ENCODE measurements at places on chromosomes 5 and 9.
A peak's percentile ranks its signal among the peaks of the same experiment; 100 is the strongest.

DNA sequence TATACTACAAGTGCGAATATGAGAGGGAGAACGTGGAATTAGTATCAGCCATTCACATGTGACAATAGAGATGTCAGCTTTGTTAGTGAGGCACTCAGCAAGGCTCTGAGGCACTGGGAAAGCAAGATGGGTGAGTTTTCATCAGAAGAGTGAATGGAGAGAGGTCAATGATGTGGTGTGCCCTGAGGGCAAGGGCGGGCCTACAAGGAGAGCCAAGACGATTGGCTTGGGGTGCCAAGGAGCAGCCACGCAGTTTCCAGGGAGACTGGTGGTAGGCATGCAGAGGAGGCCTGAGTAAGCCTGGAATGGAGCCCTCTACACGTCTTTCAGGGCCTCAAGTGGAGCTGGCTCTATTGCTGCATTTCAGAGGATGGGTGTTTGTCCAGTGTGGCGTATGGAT, 24.7 kb downstream of the BTF3 start:
- no peak for DNase-seq

- no peak for DNase-seq
These were observed 26.5 kb downstream of the SPINK5 start for GRCh38 chr5:148090146-148090772.

- no peak for DNase-seq
These were observed 20.8 kb downstream of the ASS1 start for GRCh38 chr9:130465383-130466096.

- DNase-seq = no peak
These were observed 233.8 kb downstream of the GADD45G start for GRCh38 chr9:89838621-89839020.

DNA sequence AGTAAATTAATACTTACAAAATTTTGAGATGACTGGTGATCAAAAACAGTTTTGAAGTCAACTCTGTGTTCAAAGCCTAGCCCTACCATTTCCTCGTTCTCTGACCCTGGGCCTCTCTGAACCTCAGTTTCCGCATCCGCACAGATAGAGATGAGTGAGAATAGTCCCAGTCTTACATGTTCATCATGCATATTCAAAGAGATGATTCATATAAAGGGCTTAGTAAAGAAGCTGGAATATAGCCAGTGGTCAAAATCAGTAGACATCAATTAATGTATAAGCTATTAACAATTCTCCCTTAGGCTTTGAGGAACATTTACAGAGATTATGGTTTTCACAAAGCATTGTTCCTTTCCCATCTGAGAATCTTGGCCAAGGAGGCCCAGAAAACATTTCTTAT, 250.6 kb downstream of the SPOCK1 start:
- DNase-seq = no peak

- no peak for DNase-seq
These were observed 6.3 kb upstream of the GARIN3 start for GRCh38 chr5:157172403-157172802.

- DNase-seq = no peak
These were observed 27.2 kb downstream of the AK3 start for GRCh38 chr9:4713849-4714248.

GRCh38 chr9:137027369-137028262, at the start of gene ABCA2:
TSS of gene ABCA2 (minus strand) at chr9:137028237. CDS start at chr9:137028140, 97 bp downstream.
- peak; percentile 27 for DNase-seq

DNA sequence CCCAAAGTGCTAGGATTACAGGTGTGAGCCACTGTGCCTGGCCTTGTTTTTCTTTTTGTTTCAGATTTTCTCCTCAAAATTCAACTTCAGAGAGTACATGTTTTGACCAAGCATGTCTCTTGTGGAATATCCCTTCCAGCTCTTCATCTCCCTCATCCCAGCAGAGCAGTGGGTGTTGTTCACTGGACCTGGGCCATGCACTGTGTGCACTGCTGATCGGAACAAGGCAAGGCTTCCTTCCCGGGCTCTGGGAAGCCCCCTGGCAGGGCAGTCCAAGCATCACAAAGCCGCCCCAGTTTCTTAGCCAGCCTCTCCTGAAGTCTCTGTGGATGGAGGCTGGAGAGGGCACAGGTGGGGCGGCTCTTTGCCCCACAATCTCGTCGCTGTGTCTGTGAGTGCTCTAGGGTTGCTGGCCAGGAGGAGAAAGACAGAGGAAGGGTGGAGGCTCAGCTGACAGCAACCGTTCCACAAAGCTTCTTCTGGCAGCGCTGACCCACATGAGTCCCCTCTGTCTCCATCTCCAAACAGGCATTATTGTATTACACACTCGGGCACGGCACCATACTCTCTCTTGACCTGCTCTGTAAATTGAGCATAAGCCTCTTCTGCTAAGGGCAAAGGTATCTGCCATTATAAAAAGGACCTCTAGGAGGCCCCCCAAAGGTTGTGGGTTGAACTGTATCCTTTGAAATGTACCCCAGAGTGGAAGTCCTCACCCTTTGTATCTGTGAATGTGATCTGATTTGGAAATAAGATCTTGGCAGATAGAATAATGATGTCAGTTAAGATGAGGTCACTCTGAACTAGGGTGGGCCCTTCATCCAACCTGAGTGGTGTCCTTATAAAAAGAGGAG, 89.6 kb downstream of the TARS1 start:
- no peak for DNase-seq

DNA sequence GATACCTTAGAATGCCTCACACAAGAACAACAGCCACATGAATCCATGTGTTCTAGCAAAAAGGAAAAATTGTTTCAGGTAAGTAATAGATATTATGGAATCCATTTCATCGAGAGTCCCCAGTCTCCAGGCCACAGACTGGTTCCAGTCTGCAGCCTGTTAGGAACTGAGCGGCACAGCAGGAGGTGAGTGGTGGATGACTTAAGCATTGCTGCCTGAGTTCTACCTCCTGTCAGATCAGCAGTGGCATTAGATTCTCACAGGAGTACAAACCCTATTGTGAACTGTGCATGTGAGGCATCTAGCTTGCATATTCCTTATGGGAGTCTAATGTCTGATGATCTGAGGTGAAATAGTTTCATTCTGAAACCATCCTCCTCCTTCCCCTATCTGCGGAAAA, 207.0 kb downstream of the CSNK1G3 start:
- DNase-seq = no peak

DNA sequence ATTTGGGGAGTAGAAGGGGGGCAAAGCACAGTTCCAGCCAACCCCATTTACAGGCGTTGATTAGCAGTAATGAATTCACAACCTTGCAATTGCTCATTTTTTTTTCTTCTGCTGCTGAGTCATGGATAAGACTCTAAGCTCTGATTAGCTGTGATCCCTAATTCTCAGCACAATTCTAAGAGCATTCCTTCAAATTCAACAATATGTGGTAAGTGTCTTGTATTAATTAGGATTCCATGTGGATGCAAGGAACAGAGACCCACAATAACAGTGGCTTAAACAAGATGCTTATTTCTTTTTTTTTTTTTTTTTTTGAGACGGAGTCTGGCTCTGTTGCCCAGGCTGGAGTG, 133.4 kb downstream of the PALM2AKAP2 start:
- DNase-seq = no peak

- no peak for DNase-seq
These were observed 109.0 kb downstream of the ATP10B start for GRCh38 chr5:160743027-160743426.

GRCh38 chr5:36878392-36879082, 2.0 kb downstream of the NIPBL start:
- peak; percentile 47 for DNase-seq

DNA sequence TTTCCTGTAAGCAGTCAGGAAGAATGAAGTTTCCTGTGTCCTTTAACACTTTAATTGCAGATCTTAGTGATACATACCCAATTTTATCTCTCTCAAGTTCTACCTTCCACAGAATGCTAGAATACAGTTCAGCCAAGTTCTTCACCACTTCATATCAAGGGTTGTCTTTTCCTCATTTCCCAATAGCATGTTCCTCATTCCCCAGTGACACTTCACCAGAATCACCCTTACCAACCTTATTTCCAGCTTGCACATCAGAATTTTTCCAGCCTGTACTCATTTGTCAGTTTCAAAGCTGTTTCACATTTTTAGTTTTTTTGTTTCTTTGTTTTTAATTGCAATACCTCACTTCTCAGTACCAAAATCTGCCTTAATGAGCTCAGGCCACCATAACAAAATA, 126.1 kb downstream of the ESM1 start:
- DNase-seq = no peak

DNA sequence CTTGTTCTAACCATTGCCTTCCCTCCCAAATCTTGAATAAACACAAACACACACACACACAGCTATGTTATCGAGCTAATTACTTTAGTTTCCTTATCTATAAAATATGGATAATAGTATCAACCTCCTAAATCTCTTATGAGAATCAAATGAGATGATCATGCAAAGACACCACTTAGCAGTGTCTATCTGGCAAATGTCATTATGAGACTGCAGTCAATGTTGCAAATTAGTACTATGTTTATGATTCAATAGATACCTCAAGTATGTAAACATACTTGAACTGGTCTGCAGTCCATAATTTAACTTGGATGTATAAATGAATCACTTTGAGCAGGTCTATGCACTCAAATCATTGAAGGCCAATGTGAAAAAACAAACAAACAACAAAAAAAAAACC, 22.2 kb upstream of the ERAP2 start:
- DNase-seq = no peak

DNA sequence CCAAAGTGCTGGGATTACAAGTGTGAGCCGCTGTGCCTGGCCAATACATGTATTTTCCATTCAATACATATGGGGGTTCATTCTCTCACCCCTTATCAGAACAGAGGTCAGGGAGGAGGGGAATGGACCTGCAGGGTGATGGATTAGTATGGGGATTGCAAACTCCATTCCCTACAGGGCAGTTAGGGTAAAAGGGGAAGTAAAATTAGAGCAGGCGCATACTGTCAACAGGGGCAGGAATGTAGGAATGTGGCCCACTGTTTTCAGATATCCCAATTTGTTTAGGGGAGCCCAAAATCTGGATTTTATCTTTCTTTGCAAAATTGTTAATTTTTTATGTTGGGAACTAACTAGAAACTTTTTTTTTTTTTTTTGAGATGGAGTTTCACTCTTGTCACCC, 46.4 kb upstream of the SLC44A1 start:
- no peak for DNase-seq

DNA sequence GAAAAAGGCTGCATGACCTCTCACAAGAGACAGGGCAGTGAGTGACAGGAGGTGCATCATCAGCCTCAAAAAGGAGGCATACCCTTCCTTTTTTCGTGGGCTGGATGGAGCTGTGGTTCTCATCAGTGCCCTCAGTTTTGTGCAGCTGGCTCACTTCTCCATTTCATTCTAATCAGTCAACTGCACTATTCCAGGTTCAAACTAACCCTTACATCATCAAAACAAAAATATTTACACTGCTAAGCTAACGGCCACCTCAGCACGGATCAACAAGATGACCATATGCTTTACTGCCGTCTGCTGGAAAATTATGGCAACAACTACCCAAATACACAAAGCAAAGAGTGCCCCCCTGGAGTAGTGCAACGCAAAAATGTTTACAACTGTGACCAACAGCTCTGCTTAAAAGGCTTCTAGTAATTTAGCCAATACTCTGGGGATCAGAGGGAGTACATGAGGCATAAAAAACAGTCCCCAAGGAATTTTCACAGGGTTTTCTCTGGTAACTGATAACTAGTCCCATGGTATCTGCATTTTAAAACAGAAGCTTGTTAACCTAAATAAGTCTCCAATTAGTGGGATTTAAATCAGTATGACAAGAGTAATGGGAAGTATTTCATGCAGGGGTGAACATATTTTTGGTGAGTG, 10.8 kb downstream of the KCNV2 start:
- DNase-seq = peak; percentile 81

DNA sequence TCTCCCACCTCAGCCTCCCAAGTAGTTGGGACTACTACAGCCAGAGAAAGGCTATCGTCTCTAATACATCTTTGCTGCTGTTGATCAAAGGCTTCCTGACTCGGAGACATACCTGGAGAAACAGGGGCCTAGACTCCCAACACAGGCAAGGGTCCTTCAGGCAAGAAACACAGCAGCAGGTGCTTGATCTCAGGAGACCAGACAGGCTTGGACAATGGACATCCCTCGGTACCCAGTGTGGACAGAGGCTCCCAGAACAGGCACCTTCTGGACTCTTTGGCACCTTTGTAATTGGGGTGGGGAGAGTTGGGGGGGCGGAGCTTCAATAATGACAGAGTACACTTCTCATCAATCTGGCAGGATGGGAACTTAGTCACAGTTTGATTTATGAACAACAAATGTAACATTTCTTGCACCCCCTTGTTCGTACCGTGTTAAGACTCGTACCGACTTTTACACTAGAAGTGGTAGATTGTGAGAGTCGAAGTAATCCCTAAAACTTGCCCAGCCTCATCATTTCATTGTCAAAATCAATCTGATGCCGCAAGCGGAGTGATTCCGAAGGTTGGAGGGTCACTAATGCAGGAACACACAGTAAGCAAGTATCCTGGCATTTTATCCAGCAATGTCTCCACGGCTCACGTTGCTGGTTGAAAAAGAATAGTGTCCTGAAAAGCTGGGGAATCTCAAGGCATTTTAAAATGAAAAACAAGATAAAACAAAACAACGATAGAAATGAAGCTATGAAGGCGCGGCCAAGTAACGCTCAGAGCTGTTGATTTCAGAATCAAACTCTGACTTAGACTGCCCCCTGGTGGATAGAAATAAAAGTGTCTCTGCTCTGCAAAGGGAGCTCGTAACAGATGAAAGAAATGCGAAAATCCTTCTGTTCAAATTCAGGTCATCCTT, 46.4 kb upstream of the STK32A start:
- peak; percentile 69 for DNase-seq

DNA sequence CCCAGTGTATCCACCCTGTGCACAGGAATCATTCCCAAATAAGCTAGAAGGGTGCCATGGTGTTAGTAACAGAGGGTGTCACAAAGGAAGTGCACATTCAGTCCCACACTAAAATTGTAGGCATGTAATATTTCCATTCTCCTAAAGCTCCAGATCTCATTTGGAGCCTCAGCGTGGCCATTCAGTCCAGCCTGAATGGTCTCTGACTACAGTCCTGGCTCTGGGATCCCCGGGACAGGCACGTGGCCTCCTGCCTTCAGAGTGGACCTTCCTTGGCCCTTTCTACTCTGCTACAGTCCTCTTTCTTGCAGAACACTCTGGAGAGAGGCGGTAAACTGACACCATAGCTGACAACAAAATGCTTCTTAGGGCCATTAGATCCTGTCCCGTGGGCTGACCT, 243.9 kb downstream of the IRX2 start:
- no peak for DNase-seq

GRCh38 chr9:5920860-5921328, 30.2 kb downstream of the MLANA start:
- no peak for DNase-seq

GRCh38 chr5:124951661-124952060, 205.2 kb upstream of the ZNF608 start:
- no peak for DNase-seq

- DNase-seq = no peak
These were observed 110.4 kb upstream of the SARDH start for GRCh38 chr9:133848471-133849109.

Measured in iris pigment epithelial cell (primary cell).